ENCODE measurements at places on chromosomes 3 and 15.

- no peak for DNase-seq
These were observed 62.5 kb downstream of the LRRC49 start for GRCh38 chr15:70955151-70955550.

- DNase-seq = no peak
These were observed 448 bp downstream of the PLXNB1 start for GRCh38 chr3:48429317-48429959.

DNA sequence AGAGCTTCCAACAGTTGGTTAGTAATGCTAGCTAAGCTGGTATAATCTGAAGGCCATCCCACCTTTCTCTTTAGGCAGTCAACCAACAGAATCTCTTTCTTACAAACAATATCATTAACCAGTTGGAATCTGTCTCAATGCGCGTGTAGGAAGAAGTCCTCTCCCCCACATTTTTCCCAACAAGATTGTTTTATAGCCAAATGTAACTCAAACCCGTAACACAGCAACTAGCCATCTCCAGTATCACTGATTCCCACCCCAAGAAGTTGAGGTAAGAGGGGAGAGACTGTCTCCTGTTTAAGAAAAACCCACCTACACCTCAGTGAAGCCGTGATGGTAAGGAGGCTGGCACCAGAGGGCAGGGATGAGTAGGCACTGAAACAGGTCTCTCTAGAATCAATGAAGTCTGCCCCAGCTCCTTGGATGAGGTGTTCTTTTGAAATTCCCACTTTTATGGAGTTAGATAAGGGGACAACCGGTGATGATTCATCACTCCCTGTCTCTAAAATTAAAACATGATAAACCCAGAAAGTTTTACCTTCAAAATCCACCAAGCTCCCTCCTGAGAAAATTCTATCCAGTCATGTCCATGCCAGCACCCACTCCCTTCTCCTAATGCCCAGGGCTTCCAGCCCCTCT is 30.9 kb downstream of the CDC25A start:
- DNase-seq = no peak

DNA sequence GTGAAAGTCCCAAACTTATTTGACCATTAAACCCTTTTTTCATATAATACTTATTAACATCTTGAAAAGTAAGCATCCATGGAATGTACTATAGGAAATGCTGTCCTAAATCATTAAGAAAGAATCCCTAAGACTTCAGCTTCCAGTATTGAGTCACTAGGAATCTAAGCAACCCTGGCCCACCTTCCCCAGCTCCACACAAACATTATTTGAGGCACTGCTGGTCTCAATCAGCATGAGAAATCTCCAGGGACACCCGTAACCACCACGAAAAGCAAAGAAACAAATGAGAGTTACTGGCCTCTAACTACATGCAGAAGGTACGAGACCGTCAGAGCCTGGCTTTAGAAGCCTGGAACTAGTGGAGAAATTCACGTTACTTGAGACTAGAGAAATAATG is 68.2 kb downstream of the POLQ start:
- DNase-seq = no peak

DNA sequence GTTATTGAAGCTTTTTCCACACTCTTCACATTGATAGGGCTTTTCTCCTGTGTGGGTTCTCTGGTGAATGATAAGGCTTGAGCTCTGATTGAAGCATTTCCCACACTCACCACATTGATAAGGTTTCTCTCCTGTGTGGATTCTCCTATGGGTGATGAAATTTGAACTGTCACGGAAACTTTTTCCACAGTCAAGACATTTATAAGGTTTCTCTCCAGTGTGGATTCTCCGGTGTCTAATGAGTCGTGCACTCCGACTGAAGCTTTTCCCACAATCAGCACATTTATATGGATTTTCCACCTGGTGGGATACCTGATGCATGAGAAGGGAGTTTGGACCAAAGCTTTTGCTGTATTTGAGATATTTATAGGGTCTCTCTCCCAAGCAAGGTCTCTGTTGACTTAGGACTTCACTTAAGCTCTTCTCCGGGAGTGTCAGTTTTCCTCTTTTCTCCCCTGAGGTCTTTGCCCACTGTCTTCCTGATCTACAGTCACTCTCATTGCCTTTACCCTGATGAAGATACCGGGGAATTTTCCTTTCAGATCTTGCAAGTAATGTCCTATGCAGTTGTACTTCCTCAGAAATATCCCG is 9.4 kb downstream of the ZSCAN29 start:
- no peak for DNase-seq

DNA sequence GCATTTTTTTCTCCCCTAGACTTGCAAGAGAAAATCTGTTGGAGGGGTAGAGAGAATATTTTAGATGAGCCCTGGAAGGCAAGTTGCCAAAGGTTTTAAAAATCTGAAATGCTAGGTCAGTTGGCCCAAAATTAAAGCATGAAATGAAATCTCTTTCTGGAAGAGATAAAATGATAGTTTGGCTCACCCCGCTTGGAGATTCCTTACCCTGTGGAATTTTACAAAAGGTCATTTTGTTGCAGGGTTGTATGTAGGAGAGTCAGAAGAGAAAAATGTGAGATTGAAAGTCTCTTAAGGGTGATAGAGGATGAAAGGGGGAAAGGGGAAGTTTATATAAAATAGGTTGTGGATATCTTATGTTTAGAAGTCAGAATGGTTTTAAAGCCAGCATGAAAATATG is 277.8 kb downstream of the CD47 start:
- DNase-seq = no peak

DNA sequence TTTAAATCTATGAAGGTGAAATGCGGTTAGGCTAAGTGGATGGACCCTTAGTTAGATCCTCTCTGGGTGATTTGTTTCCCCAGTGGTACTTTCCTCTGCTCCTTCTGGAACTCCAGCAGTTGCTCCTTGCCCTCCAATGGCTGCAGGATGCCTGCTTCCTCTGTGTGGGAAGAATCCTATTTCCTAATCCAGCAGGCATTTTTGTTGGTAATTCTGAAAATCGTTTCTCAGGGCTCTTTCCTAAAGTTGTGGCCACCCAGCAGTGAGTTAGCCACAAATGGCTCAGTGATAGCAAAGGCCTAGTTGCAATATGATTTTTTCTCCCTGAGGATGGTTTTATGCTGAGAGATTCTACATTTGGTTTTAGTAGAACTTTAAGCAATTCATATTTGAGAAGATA is 332.3 kb upstream of the C2CD4B start:
- no peak for DNase-seq

- no peak for DNase-seq
These were observed 43.1 kb upstream of the TRPC1 start for GRCh38 chr3:142680710-142681109.
